Stimulated activated CD4-positive, alpha-beta T cell treated with anti-CD3 and anti-CD28 coated beads, Interleukin-1b, Interleukin-23, amount 100 ng/mL, for 24 hours (primary cell): ENCODE measurements at places on chromosomes 5 and 9.
A peak's percentile ranks its signal among the peaks of the same experiment; 100 is the strongest.

GRCh38 chr5:148623741-148624140 is 30.6 kb downstream of the HTR4 start:
- no peak for DNase-seq

- DNase-seq, result no peak
Measured at GRCh38 chr9:99335280-99335679, 113.2 kb downstream of the SEC61B start.

DNA sequence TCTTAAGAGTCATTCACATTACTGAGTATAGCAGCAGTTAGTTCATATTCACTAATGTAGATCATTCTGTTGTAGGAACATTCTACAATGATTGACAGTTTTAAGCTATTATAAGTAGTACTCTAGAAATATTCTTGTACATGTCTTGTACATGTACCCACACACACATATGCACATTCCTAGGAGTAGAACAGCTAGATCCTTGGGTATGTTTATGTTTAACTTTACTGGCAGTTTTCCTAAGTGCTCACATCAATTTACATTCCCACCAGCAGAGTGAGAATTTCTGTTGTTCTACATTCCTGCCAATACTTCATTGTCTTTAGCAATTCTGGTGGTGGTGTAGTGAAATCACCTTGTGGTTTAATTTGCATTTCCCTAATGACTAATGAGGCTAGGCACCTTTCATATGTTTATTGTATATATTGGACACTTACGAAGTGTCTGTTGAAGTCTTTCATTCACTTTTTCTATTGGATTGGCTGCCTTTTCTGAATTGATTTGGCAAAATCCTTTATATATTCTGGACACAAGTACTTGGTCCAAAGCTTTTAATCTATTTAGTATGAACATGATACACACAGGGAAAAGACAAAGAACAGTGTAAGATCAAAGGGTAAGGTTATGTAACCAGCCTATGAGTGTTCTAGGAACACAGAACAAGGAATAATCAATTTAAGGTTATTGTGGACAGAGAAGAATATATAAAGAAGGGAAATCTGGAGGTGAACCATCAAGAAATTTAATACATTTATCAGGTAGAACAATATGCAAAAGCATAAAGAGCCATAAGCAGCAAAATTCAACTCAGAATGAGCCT is 95.6 kb downstream of the MLLT3 start:
- no peak for DNase-seq

- DNase-seq, result no peak
Measured at GRCh38 chr9:118959366-118959765, 409.9 kb downstream of the BRINP1 start.

DNA sequence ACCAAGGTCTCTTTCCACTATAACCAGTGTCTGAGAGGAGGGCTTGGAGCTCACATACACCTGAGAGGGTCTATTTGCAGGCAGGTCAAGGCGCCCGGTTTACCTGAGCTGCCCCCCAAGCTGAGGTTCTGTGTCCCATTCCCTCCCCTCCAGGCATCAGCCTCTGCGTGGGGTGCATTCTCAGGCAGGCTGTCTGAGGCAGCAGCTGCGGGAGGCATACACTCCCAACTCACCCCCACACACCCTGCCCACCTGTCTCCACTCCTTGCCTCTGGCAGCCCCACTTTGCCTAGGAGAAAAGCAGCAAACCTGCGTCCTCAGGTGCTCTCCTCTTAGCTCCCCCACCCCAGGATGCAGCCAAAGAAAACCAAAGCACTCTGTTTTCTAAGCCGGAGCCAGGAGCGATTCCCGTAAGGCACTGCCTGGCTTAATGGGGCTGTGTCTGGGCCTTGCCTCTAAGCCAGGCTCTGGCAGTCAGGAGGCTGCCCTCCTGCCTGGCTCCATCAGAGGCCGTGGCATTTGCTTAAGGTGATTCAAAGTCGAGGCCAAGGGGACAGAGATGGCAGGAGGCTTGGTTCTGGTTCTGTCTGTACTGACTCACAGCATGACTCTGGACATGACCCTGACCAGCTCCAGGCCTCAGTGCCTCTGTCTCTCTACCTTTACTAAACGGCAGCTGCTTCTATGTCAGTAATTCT is 139.2 kb upstream of the TRIM32 start:
- DNase-seq, result no peak

- no peak for DNase-seq
Measured at GRCh38 chr9:107989544-107989943, 500.0 kb upstream of the KLF4 start.

- DNase-seq, result no peak
Measured at GRCh38 chr9:85577353-85577952, 164.3 kb downstream of the AGTPBP1 start.

- no peak for DNase-seq
Measured at GRCh38 chr9:112615584-112616266, 102.2 kb downstream of the INIP start.

GRCh38 chr9:105332471-105332870 is 88.0 kb downstream of the SLC44A1 start:
- no peak for DNase-seq

GRCh38 chr5:148922606-148923005 is 96.2 kb downstream of the ADRB2 start:
- no peak for DNase-seq

DNA sequence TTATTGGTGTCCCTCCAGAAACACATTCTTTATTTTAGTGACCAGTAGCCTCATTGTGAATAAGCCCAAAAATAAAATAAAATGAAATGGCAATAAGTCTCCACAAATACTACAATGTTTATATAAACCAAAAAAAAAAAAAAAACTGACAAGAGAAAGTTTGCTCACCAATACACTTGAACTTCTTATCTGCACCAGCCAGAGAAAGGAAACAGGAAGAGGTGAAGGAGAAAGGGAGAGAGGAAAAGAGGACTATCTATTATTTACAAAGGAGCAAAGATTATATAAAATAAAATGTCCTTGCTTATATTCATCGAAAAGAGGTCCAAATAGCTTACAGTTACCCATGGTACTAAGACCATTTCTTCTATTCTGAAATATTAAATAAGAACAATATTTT is 176.4 kb upstream of the CCNG1 start:
- DNase-seq, result no peak

- no peak for DNase-seq
Measured at GRCh38 chr9:112831281-112831851, 59.3 kb downstream of the SLC46A2 start.

- peak; percentile 41 for DNase-seq
Measured at GRCh38 chr5:98927242-98927988, 1.4 kb downstream of the CHD1 start.

DNA sequence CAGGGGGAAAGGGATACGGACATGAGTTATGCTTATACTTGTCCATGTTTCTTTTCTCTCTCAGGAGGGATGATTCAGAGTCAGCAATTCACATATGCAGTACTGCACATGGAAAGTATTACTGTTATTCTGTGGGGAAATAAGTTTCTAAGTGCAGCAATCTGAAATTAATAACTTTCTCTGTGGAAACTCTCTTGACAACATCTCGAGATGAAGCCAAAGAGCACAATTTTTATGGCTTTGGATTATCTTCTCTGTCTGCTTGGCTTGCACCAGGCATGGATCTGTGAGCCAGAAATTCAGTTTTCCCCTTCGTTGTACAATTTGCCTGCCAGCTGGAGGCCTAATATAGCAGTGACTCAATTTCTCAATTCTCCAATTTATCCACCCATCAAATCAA is 2.5 kb upstream of the NDFIP1 start:
- DNase-seq, result no peak

DNA sequence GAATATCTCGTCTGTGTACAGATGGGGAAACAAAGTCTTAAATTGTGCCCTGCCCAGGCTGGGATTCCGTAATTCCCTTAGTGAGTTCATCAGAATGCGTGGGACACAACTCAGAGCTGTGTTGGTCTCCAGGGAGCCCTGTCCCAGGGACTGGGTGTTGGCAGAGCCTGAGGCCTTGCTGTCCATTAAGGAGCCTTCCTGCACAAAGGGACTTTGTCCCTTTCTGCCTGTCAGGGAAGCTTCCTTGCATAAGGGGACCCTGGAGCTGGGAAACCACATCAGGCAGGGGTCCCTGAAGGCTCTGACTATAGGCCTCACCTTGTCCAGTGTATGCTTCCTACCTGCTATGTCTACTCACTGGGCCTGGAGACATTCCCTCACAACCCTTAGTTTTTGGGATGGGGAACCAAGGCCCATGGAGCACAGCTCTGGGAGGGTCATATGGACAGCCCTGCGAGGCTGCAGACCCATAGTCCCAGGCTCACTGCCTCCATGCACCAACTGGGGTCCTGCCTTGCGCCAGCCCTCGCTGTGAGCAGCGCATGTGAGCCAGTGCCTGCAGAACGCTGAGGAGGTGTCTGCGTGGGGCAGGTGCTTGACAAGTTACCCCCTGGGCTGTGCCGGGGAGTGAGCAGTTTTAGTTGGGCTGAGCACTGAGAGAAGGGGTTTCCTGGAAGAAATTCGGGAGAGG is 1.6 kb downstream of the CARD19 start:
- no peak for DNase-seq

DNA sequence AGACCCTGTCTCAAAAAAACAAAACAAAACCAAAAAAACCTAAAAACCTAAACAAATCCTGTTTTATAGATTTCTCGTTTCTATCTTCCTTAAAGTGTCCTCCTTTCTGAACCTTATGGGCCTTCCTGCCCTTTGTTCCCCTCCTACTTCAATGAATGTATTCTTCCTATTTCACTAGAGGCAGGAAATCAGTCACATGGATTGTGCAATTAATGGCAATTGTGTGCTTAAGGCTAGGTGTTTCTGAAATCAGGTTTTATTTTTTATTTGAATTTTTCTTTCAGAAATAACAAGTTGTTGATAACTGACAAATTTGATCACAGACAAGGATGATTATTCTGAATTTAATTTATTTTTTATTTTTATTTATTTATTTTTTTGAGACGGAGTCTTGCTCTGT is 220.6 kb upstream of the SEMA6A start:
- DNase-seq, result no peak

GRCh38 chr9:125700791-125701190 is 6.2 kb downstream of the MAPKAP1 start:
- DNase-seq, result peak; percentile 33

- DNase-seq, result no peak
Measured at GRCh38 chr5:116970318-116970717, 395.7 kb upstream of the SEMA6A start.

- no peak for DNase-seq
Measured at GRCh38 chr5:4882186-4882585, 257.9 kb upstream of the ADAMTS16 start.

GRCh38 chr9:123814496-123814895 is 115.4 kb downstream of the DENND1A start:
- DNase-seq, result no peak

DNA sequence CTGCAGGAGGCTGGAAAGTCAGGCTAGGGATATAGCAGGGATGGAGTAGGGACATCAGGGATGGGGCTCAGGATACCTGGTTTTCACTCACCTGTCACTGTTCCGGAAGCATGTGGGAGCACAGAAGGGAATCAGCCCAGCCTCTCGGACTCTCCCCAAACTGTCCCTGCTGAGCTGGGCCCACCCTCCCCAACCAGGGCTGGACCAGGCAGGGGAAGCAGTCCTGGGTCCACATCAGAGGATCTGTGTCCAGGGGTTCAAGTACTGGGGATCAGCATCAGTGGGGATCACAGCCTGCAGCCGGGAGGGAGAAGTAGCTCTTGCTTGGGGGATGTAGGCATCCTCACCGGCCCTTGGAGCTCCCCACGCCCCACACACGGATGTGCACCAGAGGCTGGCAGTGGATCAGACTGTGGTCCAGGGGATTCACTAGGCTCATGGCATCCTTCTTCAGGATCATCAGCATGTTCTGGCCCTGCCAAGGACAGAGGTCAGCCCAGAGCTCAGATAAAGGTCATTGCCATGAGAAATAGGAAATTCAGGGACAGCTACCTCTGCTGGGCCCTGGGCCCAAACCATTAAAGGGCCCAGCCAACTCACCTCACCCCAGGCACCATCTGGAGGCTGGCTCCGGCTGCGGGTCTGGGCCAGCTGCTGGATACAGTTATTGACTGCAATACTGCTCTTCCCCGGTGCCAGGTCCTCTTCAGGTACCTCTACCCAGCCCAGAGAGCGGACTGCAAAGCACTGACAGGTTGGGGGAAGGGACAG is 2.5 kb downstream of the APBB3 start:
- no peak for DNase-seq

- no peak for DNase-seq
Measured at GRCh38 chr5:172571413-172571812, 69.7 kb upstream of the NEURL1B start.

DNA sequence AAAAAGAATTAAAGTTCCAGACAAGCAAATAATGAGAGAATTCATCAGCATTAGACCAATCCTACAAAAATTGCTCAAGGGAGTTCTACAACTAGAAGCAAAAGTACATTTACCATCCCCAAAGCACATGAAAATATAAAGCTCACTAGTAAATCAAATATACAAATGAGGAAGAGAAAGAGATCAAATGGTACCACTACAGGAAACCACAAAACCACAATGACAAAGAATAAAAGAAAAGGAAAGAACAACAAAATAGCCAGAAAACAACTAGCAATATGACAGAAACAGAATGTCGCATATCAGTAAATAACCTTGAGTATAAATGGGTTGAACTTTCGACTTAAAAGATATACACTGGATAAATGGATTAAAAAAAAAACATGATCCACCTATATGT is 739.0 kb downstream of the DTWD2 start:
- DNase-seq, result no peak

GRCh38 chr9:77648234-77649108 is at the start of gene GNA14:
Gene GNA14 (minus strand): TSS chr9:77648322. CDS start chr9:77647793, 529 bp downstream.
- DNase-seq, result no peak

- DNase-seq, result no peak
Measured at GRCh38 chr5:150644514-150644913, 4.1 kb downstream of the SYNPO start.

- no peak for DNase-seq
Measured at GRCh38 chr9:35760651-35761050, 6.6 kb upstream of the MSMP start.

GRCh38 chr9:16601991-16602390 is 268.5 kb downstream of the BNC2 start:
- no peak for DNase-seq

DNA sequence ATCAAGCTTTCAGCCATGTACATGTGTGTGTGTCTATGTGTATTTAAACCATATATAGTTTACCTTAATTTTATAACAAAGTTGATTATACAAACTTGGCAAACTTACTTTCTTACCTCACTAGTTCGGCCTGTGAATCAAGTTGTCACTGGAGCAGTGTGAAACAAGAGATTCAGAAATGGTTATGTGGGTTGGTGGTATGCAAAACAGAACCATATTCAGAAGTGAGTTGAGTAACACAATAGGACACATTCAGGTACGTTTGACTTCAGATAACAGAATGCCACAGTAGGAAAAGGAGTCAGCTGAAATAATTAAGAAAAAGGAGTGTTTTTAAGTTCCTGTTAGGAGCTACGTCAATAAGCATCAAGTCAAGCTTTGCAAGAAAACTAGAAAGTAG is 21.5 kb downstream of the XPA start:
- no peak for DNase-seq

GRCh38 chr5:142527664-142528295 is 158.1 kb downstream of the FGF1 start:
- no peak for DNase-seq

DNA sequence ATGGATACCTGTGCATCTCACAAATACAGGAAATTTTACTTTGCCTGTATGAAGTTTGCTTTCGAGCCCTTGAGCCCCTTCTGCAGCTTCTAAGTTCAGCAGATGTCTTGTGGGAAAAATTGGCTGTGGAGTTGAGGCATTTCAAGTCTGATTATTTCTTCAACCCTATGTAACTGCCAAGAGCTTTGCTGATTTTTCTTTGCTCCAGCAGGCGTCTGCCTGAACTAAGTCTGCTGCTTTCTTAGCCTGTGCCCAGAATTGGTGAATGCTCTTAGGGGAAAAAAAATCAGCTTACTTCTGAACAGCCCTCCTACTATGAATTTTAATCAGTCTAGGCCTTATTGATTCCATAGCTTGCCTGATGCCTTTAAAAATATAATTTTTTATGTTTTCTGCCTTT is 41.2 kb downstream of the RIC1 start:
- DNase-seq, result no peak
